Renal cortex interstitium (tissue), 15 donors: ENCODE measurements at places on chromosomes 4 and X. TPM values are rescaled to one million over a fixed set of nuclear protein-coding genes. Genes with fewer than 3 reads are reported as not detected.

Gene C4orf36
- 1.4 TPM for polyA plus RNA-seq

Gene TCEAL6
- 0.24 TPM for polyA plus RNA-seq

Gene FAM200B
- 78.9 TPM for polyA plus RNA-seq

Gene ATOH1
- not detected for polyA plus RNA-seq

Gene SCRG1
- 0.27 TPM for polyA plus RNA-seq

Gene FAM149A
- polyA plus RNA-seq = 47.9 TPM

Gene SLC16A2
- 28.8 TPM for polyA plus RNA-seq

Gene KLHL13
- 80.8 TPM for polyA plus RNA-seq

Gene SLITRK4
- 17.1 TPM for polyA plus RNA-seq

Gene GLOD5
- 1.3 TPM for polyA plus RNA-seq

Gene ZNF518B
- 38.2 TPM for polyA plus RNA-seq

Gene ATRX
- polyA plus RNA-seq = 98.7 TPM

Gene GJB1
- 48.5 TPM for polyA plus RNA-seq

Gene F8A2
- polyA plus RNA-seq = not detected

Gene CCDC149
- 16.9 TPM for polyA plus RNA-seq

Gene RGN
- 38.6 TPM for polyA plus RNA-seq

Gene PAK3
- polyA plus RNA-seq = 6.6 TPM

Gene SH3BP2
- polyA plus RNA-seq = 23.9 TPM

Gene KCNE5
- 5.1 TPM for polyA plus RNA-seq

Gene FUNDC2
- polyA plus RNA-seq = 118 TPM

Gene ASB11
- 0.06 TPM for polyA plus RNA-seq

Gene SPANXN4
- polyA plus RNA-seq = not detected

Gene TLR3
- polyA plus RNA-seq = 12.1 TPM

Gene NHSL2
- polyA plus RNA-seq = 10.0 TPM

Gene CRLF2
- not detected for polyA plus RNA-seq

Gene MAGEA2B
- polyA plus RNA-seq = not detected

Gene MAGED2
- 710 TPM for polyA plus RNA-seq

Gene RAB39B
- polyA plus RNA-seq = 3.0 TPM

Gene MTMR8
- polyA plus RNA-seq = 2.4 TPM

Gene IL2
- polyA plus RNA-seq = not detected

Gene IL21
- not detected for polyA plus RNA-seq

Gene ACE2
- 65.1 TPM for polyA plus RNA-seq

Gene PDZD4
- 7.2 TPM for polyA plus RNA-seq

Gene TMEM271
- not detected for polyA plus RNA-seq

Gene HEPH
- polyA plus RNA-seq = 53.1 TPM

Gene XAGE2
- polyA plus RNA-seq = not detected

Gene DCAF12L1
- polyA plus RNA-seq = 5.0 TPM

Gene USP27X
- polyA plus RNA-seq = 12.5 TPM

Gene GBA3
- 13.9 TPM for polyA plus RNA-seq

Gene FGF5
- polyA plus RNA-seq = 0.10 TPM

Gene SLC7A11
- 2.3 TPM for polyA plus RNA-seq

Gene SOX3
- not detected for polyA plus RNA-seq

Gene CFP
- 3.0 TPM for polyA plus RNA-seq

Gene PRRG3
- 4.8 TPM for polyA plus RNA-seq

Gene IL1RAPL1
- 2.6 TPM for polyA plus RNA-seq

Gene F9
- not detected for polyA plus RNA-seq

Gene MAGEE2
- 0.94 TPM for polyA plus RNA-seq
